ENCODE measurements at places on chromosomes 2 and 18. TPM values are rescaled to one million over a fixed set of nuclear protein-coding genes. Genes with fewer than 3 reads are reported as not detected.

LIMS3 gene
- total RNA-seq: 0.24 TPM

SLC9A2 gene
- not detected for total RNA-seq

IL1A gene
- total RNA-seq: 1.9 TPM

TMEM17 gene
- total RNA-seq: not detected

DNA sequence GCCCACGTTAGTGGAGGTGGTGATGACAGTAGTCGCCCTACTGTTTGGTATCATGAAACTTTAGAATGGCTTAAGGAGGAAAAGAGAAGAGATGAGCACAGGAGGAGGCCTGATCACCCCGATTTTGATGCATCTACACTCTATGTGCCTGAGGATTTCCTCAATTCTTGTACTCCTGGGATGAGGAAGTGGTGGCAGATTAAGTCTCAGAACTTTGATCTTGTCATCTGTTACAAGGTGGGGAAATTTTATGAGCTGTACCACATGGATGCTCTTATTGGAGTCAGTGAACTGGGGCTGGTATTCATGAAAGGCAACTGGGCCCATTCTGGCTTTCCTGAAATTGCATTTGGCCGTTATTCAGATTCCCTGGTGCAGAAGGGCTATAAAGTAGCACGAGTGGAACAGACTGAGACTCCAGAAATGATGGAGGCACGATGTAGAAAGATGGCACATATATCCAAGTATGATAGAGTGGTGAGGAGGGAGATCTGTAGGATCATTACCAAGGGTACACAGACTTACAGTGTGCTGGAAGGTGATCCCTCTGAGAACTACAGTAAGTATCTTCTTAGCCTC is 16.2 kb downstream of the MSH6 start:
- no peak overlapping the region for H3K4me3 ChIP-seq
- no peak overlapping the region for H3K27ac ChIP-seq
- H3K27me3 ChIP-seq: no peaks in the 10 kb centered on the region
- DNase-seq: no peak
- peaks cover 87% of the 10 kb centered on the region for H3K36me3 ChIP-seq
- H3K4me1 ChIP-seq: no peaks in the 10 kb centered on the region

DNA sequence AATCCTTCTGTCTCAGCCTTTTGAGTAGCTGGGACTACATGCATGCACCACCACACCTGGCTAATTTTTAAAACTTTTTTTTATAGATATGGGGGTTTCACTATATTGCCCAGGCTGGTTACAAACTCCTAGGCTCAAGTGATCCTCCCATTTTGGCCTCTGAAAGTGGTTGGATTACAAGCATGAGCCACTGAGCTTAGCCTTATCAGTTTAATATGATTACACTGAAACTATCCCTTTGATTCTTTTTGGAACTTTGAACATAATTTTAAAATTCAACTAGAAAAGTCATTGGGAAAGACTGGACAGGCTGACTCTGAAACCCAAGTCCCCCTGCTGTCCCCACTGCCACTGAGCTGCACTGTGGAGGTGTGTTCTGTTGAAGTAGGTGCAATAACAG is 114.8 kb downstream of the ARL4C start:
- no peaks in the 10 kb centered on the region for H3K4me1 ChIP-seq
- no peaks in the 10 kb centered on the region for H3K36me3 ChIP-seq
- no peak overlapping the region for H3K4me3 ChIP-seq
- no peak for DNase-seq
- H3K27me3 ChIP-seq: peaks cover 20% of the 10 kb centered on the region

- H3K27ac ChIP-seq: no peak overlapping the region
- no peak for DNase-seq
- H3K4me3 ChIP-seq: no peak overlapping the region
- H3K36me3 ChIP-seq: no peaks in the 10 kb centered on the region
Measured at GRCh38 chr2:144996225-144996795, 476.4 kb upstream of the ZEB2 start.
